ENCODE measurements at places on chromosomes 2 and 18.

DNA sequence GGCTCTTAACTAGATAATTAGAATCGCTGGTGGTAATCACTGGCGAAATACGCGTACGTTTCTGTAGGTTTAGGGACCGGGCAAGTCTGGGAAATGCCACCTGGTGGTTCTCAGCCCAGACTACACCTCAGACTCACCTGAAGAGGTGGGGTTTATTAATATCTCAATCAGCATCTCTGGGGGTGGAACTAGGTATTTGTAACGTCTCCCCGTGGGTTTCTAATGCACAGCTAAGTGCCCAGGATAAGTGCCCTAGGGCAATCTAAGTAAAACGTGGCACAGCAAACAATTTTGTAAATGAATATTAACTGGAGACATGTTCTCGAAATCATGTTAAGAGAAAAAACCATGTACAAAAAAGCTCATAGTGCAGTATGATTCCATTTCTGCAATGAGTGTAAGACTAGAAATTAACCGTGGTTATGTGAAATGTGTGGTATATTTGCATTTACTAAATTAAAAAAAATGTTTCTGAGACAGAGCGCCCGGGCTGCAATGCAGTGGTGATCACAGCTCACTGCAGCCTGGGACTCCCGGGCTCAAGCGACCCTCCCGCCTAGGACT lies 760 bp upstream of the CNOT11 start:
- no peak for DNase-seq

GRCh38 chr2:216554286-216554685 lies 55.6 kb downstream of the RPL37A start:
- no peak for DNase-seq

DNA sequence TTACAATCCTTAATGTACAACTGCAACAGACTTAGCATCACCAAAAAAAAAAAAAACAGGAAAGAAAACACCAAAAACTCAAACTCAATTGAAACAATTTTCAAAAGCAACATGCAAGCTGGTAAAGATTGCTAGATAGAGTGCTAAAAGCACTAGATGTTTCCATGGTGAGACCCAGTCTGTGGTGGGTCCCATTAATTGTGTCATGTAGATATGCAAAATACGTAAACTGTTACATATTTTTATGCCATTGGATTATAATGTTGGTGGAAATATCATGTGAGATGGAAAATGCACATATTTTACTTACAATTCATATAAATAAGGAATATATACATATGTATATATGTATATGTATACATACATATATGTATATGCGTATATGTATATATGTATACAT lies 30.5 kb downstream of the CSRNP3 start:
- DNase-seq = no peak

DNA sequence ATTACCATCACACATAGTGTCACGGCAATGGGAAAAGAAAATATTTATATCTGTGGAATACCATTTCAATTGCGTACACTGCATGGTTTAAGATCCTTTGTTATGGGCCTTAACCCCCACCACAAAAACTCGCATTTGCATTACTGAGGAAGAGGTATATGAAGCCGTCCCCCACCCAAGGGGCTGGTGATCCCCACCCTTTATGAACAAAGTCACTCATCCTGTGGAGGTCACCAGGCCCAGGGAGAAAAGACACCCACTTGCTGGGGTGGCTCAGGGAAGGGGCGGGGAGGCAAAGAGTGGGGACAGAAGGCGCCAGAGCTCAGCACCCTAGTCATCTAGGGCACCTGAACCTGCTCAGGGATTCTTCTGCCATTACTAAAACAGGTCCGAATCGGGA lies 133.8 kb downstream of the ZNF516 start:
- DNase-seq = no peak

DNA sequence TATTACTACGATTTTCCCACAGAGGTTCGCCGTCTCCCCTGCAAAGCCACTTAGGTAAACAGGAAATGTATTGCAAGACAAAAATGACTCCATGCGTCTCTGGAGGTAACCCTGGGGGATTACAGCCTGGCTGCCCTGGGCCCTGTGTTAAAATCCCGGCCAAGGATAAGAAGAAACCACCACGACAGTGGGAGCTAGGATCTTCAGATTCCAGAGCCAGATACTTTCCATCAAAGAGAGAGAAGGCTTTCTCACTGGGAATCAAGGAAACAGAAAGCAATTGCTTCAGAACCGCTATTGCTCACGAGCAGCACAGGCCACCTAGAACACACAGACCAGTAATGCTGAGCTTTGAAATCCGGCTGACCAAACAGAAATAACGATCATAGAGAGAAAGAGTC lies 97.9 kb upstream of the ZNF516 start:
- DNase-seq = no peak

DNA sequence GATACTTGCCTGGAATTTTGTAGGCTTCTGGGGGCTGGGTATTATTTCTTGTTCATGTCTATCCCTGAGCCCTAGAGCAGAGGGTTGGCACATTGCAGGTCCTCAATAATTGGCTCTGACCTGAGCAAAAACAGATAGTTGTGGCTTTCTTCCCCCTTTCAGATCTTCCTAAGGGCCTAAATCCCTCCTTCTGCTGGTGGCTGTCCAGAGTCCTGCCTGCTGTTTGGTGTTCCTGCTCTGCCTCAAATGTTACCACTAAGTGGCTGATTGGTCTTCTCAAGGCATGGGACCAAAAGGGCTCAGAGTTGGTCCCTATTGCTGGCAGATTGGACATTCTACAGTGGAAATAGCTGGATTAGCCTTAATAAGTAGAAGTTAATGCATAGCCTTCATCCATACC lies 1.1 kb upstream of the CRYGB start:
- no peak for DNase-seq

GRCh38 chr2:214377286-214377624 lies 33.6 kb upstream of the VWC2L start:
- no peak for DNase-seq

Measured in stimulated activated CD8-positive, alpha-beta memory T cell treated with anti-CD3 and anti-CD28 coated beads, Interleukin-7, amount 100 ng/mL, for 1 hour (primary cell).